Gastroesophageal sphincter (tissue), 4 donors: ENCODE measurements at places on chromosomes 6 and 20.

DNA sequence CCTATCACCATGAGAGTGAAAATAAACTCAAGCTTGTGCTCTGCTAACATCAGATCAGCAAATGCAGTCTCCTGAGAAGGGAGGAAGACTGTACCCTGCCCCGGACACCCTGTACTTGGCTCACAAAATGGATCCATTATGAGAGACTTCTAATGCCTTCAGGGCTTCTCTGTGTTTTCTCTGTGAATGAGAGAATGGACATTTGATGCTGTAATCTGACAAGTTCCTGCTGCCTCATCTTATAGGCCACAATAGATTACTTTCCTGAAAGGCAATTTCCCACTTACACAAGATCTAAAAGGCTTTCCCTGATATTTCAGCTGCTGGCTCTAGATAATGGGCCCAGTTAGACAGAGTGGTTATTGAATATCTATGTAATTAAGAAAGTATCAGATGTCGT, 117.2 kb downstream of the OTOR start:
- ATAC-seq: no peak

DNA sequence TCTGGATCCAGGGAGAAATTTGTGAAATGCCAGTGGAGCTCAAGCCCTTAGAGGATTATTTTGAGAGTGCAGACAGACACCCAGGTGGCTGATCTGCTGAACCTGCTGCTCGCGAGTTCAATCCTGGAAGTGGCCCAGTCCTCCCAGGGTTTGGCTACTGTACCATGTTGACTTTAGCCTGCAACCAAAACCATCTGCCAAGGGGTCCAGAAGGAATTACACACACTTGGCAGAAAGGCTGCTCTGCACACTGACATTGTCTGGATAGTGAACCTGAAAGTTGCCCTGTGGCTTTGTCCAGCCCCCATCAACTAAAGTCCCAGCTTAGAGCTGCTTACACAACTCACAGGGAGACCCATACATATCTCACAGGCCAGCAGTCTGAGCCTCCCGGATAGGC, 21.6 kb upstream of the PI3 start:
- no peak for ATAC-seq

GRCh38 chr6:26576929-26577719, 19.6 kb upstream of the ABT1 start:
- ATAC-seq: no peak

GRCh38 chr6:149472241-149472640, 12.6 kb downstream of the ZC3H12D start:
- no peak for ATAC-seq

DNA sequence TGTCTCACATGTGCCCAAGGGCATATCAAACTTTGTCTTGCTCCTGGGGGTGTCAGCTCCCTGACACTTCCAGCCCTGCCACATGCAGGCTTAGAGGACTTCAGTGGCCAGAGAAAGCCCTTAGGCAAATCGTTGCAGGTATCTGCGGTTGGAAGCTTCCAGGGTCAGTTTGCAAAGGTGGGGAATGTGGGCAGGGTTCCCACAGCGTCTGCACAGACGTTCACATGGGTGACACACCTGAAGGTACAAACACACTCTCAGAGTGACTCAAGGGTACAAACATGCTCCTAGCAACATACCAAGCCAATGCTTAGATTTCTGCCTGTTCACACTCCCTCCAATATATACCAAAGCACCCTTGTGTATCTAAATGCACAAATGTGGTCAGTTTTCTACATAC, 30.0 kb downstream of the VSTM2L start:
- ATAC-seq: no peak

GRCh38 chr6:169811072-169811471, 59.6 kb downstream of the ERMARD start:
- ATAC-seq: no peak

- ATAC-seq: no peak
Observed at GRCh38 chr6:38871741-38872568, 156.8 kb downstream of the DNAH8 start.

DNA sequence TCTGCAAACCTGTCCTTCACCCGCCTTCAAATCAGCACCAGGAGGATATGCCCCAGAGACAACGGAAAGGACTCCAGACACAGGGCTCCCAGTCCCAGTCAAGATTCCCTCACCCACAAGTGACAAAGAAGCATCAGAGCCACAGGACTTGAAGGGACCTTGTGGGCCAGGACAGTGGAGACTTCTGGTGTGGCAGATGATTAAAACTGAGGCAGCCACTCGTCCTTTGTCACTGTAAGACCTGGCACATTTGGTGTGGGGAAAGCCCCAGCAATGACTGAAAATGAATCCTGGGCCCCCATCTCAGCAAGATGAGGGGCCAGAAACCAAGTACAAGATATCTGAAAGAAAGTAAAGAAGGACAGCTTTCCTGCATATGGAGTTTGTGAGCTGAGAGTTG, 15.6 kb upstream of the GMPR start:
- no peak for ATAC-seq

DNA sequence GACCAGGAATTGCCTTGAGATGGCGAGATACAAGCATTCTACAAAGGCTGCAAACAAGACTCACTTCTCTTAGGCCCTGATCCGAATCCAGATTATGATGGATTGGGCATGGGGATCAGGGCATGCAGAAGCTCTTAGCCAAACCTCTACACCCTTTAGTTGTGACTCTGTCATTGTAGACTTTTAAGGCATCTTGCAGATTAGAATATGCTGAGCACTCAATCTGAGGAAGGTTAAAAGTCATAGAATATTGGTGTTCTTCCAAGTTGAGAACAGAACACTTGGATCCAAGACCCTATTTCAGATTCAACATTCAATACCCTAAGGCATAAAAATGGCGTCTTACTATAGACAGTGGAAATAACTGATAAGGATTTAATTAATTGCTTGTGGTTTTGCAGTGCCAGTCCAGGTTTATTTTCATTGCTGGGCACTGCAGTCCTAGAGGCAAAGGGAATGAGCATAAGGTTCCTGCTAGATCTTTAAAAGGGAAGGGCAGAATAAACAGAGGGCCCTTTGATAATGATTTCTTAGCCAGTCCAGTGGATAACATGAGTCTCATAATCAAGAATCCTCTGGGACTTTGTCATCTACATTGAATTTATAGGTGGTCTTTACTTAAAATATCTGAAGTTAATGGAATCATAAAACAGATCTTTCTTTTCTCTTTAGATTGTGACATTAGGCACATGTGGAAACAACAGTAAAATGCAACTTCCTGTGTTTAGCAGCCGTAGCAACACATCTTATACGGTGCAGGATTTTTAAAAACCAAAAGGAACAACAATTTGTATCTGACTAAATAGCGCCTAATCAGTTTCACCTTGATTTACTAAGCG, 17.6 kb downstream of the PHACTR2 start:
- ATAC-seq: no peak

DNA sequence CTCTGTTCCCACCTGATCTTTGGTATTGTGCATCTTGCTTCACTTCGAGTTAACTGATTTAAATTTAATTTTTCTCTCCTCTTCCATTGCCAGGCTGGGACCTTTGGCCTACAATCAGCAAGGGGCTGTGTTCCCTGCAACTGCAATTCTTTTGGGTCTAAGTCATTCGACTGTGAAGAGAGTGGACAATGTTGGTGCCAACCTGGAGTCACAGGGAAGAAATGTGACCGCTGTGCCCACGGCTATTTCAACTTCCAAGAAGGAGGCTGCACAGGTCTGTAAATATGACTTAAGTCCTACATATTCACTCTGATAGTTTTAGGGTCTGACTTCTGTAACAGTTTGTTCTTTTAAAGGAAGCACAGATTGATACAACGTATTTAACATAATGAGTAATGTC, 412.4 kb downstream of the ARHGAP18 start:
- ATAC-seq: no peak

GRCh38 chr6:113763876-113764275, 93.3 kb upstream of the MARCKS start:
- ATAC-seq: peak; percentile 28

- ATAC-seq: peak; percentile 41
Observed at GRCh38 chr6:24991810-24992467, 56.2 kb upstream of the RIPOR2 start.

- peak; percentile 43 for ATAC-seq
Observed at GRCh38 chr6:42428326-42429041, 23.2 kb downstream of the TRERF1 start.

GRCh38 chr20:23609486-23610109, 3.9 kb upstream of the CST9 start:
- no peak for ATAC-seq

- no peak for ATAC-seq
Observed at GRCh38 chr6:47865206-47865605, 83.4 kb downstream of the OPN5 start.

DNA sequence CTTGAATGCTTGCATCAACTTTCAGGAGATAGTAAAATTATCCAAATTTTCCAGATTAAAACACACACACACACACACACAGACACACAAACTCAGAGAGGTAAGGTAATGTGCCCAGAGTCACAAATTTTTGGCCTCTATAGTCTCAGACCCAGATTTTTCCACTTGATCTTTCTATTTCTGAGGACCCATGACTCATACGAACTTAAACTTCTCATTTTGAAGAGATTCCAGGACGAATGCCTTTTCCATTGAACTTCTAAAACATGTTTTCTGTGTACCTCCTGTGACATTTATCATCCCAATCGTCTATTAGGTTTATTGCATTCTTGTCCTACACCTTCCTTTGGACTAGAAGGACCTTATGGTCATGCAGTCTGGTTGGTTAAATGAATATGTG, 172.9 kb upstream of the COL21A1 start:
- ATAC-seq: no peak

GRCh38 chr6:19004176-19004575, 617.0 kb downstream of the RNF144B start:
- no peak for ATAC-seq

- no peak for ATAC-seq
Observed at GRCh38 chr6:907928-908327, 215.0 kb upstream of the EXOC2 start.

DNA sequence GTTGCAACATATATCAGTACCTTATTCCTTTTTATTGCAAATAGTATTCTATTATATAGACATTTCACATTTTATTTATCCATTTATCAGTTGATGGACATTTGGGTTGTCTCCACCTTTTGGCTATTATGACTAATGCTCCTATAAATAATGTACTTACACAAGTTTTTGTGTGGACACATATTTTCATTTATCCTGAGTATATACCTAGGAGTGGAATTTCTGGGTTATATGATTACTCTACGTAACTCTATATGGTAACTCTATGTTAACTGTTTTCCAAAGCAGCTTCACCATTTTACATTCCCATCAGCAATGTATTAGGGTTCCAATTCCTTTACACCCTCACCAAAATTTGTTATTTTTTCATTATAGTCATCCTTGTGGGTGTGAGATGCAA, 405.0 kb downstream of the ESR1 start:
- no peak for ATAC-seq

DNA sequence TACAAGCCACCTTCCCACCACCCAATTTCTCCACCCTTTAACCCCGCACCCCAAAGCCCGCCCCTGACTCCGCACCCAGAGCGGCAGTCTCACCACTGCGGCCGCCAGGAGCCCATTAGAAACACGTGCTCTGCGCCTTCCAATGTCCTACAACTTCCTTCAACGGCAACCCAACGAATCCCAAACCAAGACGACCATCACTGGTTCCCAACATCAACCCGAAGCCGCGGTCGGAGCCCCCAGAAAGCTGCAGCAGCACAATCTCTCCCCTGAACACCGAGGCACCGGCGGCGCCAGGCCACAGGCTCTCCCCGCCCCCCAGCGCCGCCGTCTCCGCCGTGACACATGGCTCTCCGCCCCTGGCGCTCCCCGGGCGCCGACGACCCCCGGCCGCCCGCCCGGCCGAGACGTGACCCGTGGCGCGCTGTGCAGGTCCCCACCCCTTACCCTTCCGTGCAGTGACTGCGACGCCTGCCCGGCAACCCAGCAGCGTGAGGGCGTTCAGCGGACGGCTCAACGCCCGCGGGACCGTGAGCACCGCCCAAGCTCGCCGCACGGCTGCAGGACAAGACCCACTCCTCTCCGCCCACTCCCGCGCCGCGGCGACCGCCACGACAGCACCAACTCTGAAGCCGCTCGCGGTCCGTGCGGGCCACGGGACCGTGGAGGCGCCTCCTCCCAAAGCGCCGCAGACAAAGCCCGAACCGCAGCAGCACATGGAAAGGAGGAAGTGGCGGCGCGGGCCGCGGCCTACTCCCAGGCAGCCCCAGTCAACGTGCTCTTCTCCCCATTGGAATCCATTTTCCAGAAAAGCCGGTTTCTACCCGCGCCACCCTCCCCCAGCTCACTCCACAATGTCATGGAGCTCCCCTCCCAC, 551 bp downstream of the SYNCRIP start:
- ATAC-seq: no peak

DNA sequence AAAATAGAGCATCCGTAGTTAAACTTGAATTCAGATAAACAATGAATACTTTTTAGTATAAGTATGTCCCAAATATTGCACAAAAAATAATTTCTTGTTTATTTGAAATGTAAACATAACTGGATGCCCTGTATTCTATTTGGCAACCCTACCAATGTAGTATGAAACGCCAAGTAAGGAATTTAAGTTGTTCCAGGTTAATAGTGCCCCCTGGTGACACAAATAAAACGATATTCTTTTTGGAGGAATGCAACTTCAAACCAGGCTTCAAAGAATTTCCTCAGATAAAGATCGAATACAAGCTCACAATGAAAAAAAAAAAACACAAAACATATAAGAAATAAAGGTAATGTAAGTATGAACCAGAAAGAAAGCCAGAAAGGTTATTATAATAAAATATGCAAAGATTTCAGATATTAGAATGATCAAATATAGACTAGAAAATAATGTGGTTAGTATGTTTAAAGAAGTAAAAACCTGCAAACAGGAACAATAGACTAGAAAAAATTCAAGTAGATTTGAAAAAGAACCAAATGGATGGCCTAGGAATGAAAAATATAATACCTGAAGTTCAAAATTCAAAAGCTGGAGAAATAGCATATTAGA, 18.4 kb upstream of the AKAP7 start:
- no peak for ATAC-seq

DNA sequence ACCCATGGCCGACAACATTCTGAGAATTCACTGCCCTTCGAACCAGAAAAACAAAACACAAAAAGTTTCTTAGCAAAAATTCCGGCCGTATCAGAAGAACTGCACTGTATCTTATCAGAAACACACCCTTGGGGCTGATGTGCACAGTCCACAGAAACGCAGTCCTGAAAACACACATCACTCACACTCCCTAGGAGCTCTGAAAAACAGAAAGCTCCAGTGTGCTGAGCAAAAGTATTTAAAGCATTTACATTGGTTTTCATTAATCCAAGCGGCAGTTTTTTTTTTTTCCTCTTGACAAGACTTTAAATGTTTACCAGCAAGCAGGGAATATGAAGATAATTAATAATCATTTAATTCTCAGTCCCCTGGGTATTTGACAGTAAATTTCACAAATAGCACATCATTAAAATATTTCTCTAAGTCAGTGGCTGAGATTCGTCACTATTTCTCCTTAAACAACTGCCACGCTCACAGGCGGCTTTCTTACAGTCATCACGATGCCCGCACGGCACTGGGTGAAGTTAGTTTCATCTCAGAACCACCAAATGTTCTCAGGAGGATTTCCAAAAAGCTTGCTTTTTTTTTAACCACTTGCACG, 13.3 kb downstream of the NFATC2 start:
- ATAC-seq: no peak

DNA sequence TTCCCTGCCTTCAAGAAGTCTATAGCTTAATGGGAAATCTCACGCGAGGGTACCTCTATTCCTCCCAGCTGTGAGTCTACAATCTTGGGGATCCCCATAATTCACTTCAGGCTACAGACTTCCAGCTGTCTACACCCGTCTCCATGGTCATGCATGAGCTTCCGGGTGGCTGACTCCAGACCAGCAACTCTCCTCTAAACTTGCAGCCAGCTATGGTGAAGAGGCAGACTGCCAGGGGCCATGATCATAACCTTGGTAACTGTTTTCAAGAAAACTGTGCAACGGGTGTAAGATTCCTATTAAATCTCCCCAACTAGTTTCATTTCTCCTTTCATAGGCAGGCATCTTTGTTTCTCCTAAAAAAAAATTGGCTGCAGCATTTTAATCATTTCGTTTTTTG, 534.4 kb upstream of the CHD6 start:
- ATAC-seq: no peak
